ENCODE measurements at places on chromosomes 1 and 21.

GRCh38 chr1:119885903-119886783 lies 10.2 kb downstream of the ADAM30 start:
- peak; percentile 46 for DNase-seq

- no peak for DNase-seq
Measured at GRCh38 chr1:56286956-56287355, 292.4 kb downstream of the PLPP3 start.

- DNase-seq = no peak
Measured at GRCh38 chr1:210771131-210771530, 362.8 kb downstream of the KCNH1 start.

GRCh38 chr21:31571879-31572278 lies 87.6 kb upstream of the SOD1 start:
- no peak for DNase-seq

DNA sequence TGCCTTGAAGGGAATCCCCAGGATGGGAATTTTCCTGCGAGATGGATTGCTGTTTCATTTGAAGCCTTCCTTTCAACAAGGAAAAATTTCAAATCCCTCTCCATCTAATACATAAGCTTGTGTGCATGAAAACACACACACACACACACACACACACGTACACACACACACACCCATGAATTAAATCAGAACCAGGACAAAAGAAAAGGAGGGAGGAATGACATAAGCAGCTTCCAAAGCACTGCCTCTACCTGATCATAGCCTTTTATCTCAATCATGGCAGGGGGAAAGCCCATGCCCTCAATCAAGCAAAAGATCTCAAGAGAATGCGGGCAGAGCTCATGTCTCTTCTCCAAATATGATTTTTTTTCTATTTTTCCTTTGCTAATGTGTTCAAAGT lies 139.7 kb downstream of the SLC44A5 start:
- no peak for DNase-seq

DNA sequence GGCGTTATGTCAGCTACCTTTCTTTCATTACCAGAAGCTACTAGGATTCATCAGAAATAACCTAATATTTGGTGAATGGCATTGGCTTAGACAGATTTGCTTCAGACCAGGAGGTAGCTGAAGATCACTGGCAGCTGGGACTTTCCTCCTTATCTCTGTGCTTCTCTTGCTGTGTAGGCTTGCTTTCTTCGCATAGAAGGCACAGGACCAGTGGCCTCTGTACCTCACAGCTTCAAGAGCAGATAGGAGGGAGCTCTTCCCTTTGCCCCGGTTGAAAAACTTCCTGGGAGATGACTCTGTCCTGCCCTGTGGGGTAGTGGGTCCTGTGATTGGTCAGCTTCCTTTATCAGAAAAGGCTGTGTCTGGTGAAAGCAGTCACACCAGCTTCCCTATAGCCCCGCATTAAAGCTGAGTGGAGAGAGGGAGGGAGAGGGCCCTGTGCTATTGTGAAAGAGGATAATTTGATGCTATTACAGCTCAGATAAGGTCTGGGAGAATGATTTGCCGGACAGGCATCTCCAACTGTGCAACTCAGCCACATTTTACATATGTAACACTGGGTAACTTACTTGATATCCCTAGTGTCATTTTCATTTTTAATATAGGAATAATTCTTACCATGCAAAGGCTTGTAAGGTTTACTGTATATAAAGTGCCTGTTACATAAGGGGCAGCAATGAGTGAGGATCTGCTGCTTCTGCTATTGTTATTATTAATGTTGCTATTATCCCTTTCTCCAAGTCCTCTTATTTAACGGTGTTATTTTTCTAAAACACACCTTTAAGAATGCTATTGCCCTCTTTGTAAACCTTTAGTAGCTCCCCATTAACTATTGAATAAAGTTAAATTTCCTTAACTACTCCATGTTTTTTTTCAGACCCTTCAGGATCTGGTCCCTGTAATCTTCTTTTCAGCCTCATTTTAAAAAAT lies 31.6 kb downstream of the OSBPL9 start:
- DNase-seq = peak; percentile 85

DNA sequence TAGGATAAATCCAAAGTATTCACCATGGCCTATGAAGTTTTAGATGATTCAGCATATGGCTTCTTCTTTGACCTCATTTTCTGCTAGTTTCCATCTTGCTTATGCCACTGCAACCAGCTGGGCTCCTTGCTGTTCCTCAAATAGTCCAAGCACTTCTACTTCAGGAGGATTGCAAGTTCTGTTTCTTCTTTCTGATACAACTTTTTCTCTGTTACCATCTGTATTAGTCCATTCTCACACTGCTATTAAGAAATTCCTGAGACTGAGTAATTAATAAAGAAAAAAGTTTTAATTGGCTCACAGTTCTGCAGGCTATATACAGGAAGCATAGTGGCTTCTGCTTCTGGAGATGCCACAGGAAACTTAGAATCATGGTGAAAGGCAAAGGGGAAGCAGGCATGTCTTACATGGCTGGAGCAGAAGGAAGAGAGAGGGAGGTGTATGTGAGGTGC lies 20.3 kb downstream of the PTGS2 start:
- no peak for DNase-seq

DNA sequence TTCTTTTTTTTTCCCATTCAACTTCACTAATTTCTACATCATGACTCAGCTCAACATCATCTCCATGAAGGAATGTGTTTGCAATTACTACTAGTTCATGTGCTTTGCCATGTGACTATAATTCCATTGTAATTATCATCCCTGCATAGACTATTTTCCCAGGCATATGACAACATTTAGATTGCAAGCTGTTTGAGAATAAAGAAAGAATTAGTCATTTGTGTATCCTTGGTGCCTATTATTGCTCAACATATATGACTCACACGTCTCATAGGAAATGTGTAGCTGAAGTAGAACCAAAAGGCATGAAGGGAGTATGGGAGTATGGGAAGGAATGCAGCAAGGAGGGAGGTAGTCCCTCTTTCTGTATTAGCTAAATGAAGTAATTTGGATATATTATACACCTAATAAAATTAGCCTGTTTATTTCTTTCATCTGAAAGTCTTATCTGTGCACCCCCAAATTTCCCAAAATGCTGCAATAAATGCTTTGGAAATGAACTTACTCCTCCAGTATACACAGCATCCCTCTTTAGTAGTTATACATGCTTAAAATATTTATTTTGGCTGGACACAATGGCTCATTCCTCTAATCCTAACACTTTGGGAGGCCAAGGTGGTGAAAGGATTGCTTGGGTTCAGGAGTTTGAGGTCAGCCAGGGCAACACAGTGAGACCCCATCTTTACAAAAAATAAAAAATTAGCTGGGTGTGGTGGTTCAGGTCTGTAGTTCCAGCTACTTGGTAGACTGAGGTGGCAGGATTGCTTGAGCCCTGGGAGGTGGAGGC lies 316.9 kb upstream of the ADGRL4 start:
- DNase-seq = peak; percentile 99

DNA sequence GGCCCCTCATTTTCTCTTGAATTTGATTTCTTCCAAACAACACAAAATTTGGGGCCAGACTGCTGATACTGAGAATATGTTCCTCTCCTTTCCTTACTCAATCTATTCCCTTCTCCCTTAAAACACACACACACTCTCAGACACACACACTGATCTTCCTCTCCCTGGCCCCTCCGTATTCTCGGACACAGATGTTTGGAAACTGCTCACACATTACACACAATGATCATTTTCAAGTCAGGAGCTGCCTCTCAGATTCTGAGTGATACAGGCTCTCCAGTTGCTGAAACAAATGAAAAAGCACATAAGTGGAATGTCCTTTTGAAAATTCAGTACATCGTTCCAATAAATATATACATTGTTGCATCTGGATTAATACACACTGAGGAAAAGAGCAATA lies 161.3 kb downstream of the CLEC20A start:
- DNase-seq = no peak

DNA sequence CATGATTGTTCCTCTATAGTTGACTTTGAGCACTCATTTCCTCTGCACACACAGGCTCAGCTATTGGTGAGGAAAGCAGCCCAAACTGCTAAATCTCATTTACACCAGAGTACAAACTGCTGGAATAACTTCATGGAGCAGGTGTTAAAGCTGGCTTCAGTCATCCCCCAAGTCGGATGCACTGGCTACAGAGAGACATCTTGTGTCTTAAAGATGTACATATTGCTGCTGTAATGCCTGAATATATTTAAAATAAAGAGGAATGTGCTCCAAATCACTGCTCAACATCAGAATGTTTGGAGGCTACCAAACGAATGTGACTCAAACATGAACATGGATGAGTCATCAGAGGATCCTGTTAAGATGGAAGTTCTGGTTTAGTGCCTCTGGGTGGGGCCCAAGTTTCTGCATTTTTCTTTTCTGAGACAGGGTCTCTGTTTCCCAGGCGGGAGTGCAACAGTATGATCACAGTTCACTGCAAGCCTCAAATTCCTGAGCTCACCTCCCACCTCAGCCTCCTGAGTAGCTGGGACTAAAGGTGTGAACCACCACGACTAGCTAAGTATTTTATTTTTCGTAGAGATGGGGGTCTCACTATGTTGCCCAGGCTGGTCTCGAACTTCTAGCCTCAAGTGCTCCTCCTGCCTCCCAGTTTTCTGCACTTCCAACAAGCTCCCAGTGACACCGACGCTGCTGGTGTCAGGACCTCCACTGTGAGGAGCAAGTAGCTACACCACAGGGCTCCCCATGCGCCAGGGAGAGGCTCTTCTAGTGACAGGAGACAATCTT lies 79.0 kb upstream of the KRTAP19-8 start:
- DNase-seq = peak; percentile 92

DNA sequence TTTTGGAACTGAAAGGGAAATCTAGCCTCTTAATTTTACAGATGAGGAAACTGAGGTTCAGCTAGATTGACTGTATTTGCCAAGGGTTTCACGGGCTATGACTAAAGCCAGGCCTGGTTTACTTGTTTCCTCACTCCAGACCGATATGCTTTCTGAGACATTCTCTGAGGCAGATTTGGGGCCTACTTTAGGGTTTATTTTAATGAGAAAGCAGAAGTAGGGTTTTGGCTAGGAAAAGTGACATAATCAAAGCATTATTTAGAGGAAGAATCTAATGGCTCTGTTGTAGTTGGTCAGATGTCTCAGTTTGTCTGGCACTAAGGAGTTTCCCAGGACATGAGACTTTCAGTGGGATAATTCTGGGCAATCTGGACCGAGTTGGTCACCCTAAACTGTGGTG lies 1.5 kb upstream of the RPTN start:
- DNase-seq = no peak

DNA sequence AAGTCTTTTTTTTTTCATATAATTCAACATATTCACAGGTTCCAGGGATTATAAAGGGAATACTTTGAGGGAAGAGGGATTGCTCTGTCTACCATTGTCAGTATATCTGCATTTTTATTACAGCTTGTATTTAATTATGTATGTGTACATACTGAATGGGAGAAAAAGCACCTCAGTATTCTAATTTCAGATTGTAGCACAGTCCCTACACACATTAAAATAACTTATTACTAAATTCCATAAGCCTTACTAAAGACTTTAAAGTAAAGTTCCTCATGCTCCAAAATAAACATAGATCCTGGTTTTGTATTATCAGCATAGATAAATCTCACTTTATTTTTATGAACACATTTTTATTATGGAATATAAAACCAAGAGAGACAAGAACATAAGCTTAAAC lies 134.2 kb downstream of the NCAM2 start:
- no peak for DNase-seq

DNA sequence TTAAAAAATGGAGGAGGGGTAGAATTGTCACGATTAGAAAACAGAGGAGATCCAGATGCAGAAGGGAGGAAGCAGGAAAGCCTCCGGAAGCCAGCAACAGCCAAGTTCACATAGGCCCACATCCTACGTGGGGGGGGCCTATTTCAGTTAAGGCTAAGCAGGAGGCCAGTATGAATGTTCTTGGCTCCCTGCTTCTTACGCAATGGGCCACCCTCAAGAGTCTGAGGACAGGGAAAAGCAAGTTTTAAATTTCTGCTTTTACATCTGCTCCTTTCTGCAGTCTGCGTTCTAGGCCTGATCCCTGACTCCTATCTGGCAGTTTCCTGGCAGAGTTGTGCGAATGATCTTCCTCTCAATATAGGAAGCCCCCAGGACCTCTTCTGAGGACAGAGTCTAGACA lies 30.6 kb downstream of the RABIF start:
- DNase-seq = peak; percentile 36

DNA sequence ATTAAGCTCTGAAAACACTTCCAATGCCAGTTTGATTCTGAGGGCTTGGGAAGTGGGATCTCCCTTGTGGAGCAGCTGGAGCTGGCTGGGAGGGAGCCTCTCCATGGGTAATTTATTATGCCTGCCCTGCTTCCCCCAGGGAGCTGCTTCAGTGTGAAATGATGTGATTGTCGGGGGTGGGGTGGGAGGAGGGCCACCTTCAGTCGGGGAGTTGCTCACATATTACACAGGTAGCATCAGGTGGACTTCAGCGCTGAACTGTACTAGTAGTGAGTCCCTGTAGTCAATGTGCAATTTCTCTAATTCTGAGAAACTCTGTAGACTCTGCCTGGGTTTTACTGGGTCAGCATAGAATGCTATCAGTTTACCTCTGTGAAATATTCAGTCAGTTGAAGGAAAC lies 12.8 kb downstream of the PLA2G2E start:
- DNase-seq = no peak

- peak; percentile 40 for DNase-seq
Measured at GRCh38 chr1:160117709-160118183, 2.2 kb downstream of the ATP1A2 start.

DNA sequence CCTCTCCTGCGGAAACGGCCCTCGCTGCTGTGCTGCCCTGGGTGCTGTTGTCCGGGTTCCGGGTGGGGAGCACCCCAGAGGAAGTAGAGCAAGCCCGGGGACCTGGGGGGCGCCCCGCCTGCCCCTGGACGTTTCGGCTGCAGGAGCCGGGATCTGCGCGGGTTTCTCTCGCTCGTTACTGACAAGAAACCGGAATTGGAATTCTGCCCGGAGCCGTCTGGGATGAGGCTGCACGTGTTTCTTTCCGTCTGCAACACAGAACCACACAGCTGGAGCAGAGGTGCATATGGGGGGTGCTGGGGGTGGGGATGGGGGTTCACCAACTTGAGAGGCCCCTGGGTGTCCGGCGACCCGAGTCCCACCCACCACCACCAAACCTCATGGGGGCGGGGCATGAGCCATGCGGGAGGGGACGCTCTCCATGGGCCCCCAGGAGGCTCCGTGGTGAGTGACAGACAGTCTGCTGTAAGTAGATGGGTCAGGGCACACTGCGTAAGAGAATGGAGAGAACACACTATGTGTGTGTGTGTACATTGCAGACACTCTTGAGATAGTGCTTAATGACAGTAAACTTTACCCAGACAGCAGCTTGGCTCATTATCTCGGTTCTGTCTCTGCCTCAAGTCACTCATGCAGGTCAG lies 261.4 kb upstream of the C1orf174 start:
- DNase-seq = no peak

DNA sequence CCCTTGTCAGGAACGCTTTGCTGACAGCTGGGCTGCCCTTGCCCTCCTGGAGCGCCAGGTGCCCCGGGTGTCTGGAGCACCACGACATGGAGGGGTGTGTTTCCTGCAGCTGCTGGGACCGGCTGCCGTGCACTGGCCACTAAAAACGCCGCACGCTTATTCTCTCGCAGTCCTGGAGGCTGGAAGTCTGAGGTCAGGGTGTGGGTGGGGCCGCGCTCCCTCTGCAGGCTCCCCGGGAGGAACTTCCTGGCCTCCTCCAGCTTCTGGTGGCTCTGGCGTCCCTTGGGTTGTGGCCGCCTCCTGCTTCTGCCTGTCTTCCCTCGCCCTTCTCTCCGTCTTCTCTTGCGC lies 28.0 kb upstream of the PLCH2 start:
- no peak for DNase-seq

Measured in fibroblast of skin of scalp (primary cell).